ENCODE measurements at places on chromosomes 5 and 9. TPM values are rescaled to one million over a fixed set of nuclear protein-coding genes. Genes with fewer than 3 reads are reported as not detected.

DNA sequence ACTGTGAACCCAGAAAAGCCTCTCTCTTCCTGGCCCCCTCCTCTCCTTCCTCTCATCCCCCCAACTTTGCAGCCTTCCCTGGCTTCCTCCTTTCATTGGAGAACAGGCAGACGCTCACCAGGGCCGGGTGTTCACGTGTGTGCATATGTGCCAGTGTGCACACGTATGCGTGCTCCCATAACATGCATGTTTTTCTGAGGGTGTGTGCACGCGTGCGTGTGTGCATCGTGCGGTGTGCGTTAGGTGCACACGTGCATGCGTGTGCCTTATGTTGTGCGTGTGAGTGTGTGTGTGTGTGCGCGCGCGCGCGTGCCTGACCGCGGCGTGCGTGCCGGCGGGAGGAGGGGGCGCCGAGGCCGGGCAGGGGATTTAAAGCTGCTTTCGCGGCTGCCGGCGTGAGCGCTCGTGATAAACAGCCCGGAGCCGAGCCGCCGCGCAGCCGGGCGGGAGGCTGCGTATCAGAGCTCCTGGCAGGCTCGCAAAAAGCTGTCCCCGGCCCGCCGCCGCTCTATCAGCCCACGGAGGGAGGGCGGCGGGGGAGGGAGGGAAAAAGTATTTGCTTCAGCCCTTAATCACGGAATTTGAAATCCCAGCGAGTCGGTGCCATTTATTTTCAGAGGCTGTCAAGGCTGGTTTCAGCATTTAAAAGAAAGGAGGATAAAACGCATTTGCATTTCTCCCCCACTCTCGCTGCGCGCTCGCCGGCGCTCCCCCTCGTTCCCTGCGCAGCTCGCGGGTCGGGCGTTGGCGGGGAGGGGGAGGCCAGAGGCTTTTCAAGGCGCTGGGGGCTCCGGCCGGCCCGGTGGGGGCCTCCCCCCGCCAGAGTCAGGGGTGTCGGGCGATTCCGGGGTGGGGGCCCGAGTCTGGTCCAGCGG lies 183.9 kb downstream of the C9orf50 start:
- DNase-seq = peak; percentile 78

GRCh38 chr5:73544429-73545402 lies 20.7 kb downstream of the ANKRA2 start:
- DNase-seq = no peak

GRCh38 chr9:6938447-6938846 lies 180.7 kb downstream of the KDM4C start:
- peak; percentile 94 for DNase-seq

OR1Q1 gene
- total RNA-seq = 0.81 TPM

LCN2 gene
- total RNA-seq = not detected

GRCh38 chr9:38318759-38319495 lies 73.6 kb upstream of the ALDH1B1 start:
- DNase-seq = peak; percentile 35

GRCh38 chr5:135964670-135965320 lies 10.0 kb upstream of the LECT2 start:
- peak; percentile 68 for DNase-seq

- peak; percentile 91 for DNase-seq
Measured at GRCh38 chr5:142151436-142152383, 43.1 kb downstream of the NDFIP1 start.

DNA sequence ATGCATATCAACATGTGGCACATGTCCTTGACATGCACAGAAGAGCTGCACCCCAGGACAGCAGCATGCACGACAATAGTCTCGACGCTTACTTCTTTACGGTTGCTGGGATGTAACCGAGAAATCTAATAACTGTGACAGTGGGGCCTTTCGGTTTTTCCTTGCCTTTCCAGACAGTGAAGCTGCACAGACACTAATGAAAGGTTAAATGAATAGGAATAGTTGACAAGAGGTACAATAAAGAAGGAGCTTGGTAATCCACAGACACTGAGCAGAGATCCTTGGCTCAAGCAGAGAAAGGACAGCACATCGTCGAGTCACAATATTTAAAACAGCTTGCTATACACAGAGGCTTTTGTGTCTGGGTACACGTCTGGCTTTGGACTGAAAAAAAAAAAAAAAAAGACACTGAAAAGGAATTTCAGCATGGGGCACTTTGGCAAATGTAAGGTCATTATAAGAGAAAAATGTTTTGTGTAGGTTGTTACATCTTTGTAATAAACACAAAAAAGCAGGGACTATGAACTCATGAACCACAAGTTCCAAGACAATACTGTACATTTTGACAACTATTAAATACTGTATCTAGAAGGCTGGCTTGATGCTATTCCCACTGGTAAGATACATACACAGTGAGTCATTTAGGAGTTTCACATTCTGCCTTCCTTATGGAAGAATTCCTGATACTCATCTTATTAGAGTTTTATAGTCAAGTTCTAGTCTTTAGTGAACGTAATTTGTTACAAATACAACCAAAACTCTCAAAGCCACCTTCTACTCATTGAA lies 5.6 kb downstream of the BNC2 start:
- DNase-seq = peak; percentile 76

SPOCK1 gene
- 174 TPM for total RNA-seq

DNA sequence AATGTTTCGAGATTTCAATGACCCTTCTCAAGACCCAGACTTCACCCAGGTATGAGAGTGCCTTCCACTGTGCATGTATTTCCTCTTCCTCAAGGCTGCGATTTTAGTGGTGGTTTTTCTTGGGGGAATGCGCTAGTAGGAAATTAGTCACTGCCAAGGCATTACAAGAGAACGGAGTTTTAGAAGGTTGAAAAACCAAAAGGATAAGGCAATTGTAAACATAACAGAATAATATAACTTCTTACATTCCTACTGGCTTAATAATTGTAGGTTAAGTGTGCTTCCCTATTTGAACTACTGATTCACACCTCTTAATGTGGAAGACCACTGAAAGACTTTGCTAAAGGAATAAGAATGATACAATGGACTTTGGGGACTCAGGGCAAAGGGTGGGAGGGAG lies 38.9 kb downstream of the ACO1 start:
- DNase-seq = no peak

RAD1 gene
- total RNA-seq = 38.6 TPM

DNA sequence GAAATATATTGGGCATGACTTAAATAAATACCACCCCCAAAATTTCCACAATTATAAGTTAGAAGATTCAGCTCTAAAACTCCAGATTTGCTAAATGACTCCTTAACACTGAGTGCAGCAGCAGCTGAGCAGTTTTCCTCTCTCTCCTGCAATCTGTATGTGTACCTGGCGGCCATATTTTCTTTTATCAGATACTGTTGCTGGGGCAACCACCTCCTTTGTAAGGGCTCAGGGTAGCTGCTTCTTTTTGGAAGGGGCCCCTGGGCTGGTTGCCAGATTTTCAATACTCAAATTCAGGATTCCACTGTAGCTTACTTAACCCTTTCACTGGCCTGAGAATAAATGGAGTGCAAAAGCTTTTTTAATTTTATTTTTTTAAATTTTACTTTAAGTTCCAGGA lies 197.0 kb downstream of the TAF11L14 start:
- DNase-seq = no peak

DNA sequence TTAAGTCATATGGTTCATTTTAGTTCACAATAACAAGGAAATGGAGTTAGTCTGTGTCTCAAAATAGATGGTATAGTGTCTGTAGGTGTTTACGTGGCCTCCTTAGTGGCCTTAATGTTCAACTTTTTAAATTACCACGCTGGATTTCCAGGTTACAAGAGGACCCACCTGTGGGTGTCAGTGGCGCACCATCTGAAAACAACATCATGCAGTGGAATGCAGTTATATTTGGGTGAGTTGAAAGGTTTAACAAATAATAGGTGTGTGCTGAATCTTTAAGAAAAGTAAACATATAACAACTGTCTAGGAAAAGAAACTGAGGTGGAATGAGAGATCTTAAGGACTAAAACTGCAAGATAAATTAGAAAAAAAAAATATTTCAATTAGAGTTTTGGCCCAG lies 2.9 kb downstream of the UBE2B start:
- DNase-seq = no peak

DNA sequence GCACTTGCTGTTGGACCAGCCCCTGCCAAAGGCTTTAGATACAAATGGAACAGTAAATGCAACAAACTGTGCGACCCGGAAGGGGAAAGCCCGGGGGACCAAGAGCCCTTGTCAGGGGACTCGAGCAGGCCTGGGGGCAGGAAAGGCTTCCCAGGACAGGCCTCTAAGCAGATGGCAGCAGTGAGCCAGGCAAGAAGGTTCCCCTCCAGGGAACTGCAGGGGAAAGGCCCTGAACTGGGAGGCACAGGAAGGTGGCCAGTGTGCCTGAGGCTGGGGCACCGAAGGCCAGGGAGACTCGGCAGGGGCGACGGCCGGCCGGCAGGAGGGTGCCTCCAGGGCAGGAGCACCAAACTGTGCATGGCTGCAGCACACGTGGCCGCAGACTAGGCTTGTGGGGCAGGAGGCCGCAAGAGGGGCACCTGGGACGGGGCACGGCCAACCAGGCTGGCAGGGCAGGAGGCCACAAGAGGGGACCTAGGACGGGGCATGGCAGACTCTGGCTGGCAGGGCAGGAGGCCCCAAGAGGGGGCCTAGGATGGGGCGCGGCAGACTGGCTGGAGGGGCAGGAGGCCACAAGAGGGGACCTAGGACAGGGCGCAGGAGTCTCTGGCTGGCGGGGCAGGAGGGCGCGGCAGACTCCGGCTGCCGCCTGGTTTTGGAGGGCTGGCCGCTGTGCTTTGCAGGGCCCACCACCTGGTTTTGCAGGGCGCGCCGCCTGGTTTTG lies 10.0 kb downstream of the VAV2 start:
- no peak for DNase-seq

LHX3 gene
- not detected for total RNA-seq

DNA sequence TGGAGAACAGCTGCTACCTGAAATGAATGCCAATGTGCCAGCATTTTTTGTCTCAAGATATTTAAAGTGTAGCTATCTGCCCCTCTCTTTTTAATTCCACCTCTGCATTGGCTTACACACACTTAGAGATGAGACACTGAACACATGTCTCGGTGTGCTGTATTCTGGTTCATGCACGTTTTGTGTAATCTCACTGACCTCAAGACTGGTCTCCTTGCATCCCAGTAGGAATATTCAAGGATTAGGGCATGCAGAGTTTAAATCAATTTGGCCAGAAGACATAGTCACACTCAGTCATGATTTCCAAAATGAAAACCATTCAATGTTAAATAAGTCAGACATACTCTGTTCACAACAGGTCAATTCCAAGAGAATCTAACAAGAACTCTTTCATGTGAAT lies 561.8 kb upstream of the TUSC1 start:
- no peak for DNase-seq

NDUFS6 gene
- 30.9 TPM for total RNA-seq

- DNase-seq = no peak
Measured at GRCh38 chr9:90647843-90648242, 5.2 kb upstream of the DIRAS2 start.
